ENCODE measurements at places on chromosomes 5 and 9. TPM values are rescaled to one million over a fixed set of nuclear protein-coding genes. Genes with fewer than 3 reads are reported as not detected.

Gene LCN10
- total RNA-seq = 8.4 TPM

Gene PTGR1
- total RNA-seq = 75.1 TPM

Gene ABCA1
- 26.1 TPM for total RNA-seq

Gene RNF180
- total RNA-seq = 23.0 TPM

Gene PRSS3
- 0.79 TPM for total RNA-seq

Gene POLK
- total RNA-seq = 38.5 TPM

Gene OMD
- 3.2 TPM for total RNA-seq

Gene SPATA9
- 1.0 TPM for total RNA-seq

Gene CMBL
- 36.6 TPM for total RNA-seq

Gene TAS2R1
- not detected for total RNA-seq
